C1 segment of cervical spinal cord (tissue), 14 donors: ENCODE measurements at places on chromosomes 2 and 18.

- DNase-seq, result no peak
Measured at GRCh38 chr2:71538656-71539265, 85.4 kb downstream of the DYSF start.

DNA sequence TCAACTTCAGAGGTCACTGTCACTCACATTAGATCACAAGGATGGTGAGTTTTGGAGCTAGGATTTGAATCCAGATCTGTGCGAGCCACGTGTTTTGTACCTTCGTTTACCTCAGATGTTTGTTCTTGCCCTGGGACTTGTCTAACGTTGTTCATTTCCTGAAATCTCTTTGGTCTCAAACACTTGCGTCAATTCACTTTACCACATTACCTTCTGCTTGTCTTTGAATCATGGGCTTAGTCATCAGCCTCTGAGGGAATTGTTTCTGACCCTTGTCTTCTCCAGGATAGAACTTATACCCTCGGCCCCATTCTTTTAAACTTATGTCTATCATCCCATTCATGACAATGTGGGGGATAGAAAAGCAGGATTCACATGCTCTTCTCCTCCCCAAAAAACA lies 282.7 kb downstream of the DCDC2C start:
- DNase-seq, result no peak

DNA sequence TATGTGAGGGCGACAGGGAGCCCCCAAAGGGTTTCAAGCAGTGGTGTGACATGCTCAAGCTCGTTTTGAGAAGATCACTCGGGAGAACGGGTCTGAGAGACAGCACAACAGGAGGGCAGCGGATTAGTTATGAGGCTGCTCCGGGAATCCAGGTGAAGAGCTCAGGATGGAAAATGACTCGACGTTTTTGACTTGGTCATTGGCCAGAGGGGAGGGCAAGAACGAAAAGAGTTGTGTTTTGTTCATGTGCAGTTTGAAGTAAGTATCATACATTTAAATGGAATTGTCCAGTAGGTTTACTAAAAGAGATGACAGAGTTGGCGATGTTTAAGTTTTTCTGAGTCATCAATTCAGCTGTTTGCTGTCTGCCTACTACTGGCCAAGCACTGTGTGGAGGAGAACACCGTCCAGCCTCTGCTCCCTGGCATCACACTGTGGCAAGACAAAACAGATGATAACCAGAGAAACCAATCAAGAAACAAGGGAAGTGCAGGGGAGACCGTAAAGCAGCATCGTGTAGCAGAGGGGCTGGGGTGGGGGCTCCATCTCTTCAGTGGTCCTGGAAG lies 25.3 kb upstream of the ANXA4 start:
- DNase-seq, result no peak

DNA sequence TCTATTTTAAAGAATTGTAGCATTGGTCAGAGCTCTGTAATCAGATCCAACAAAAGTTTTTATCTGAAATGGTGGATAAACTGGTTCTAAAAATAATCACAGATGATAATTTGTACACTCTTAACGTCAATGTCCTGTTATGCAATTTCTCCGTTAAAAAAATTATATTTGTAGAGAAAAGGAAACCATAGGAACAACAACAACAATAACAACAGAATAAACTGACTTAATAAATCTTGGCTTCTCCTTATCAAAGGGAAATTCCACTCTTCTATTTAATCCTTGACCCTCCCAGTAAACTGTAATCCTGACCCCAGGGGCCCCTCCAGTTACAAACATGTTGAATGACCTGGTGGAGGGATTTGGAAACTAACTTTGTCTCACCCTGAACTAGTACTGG lies 78.6 kb upstream of the ZFP36L2 start:
- no peak for DNase-seq

GRCh38 chr2:144496092-144496976 lies 23.6 kb downstream of the ZEB2 start:
- no peak for DNase-seq
